ENCODE measurements at places on chromosomes 11 and 22. TPM values are rescaled to one million over a fixed set of nuclear protein-coding genes. Genes with fewer than 3 reads are reported as not detected.
A peak's percentile ranks its signal among the peaks of the same experiment; 100 is the strongest.

- no peaks in the 10 kb centered on the region for H3K36me3 ChIP-seq
- no peaks in the 10 kb centered on the region for H3K4me1 ChIP-seq
- no peak overlapping the region for H3K4me3 ChIP-seq
- no peak overlapping the region for H3K27ac ChIP-seq
Measured at GRCh38 chr11:125049164-125049792, 13.8 kb upstream of the SLC37A2 start.

- H3K27ac ChIP-seq: no peak overlapping the region
- peaks cover 70% of the 10 kb centered on the region for H3K36me3 ChIP-seq
- no peak for DNase-seq
- peaks cover 8% of the 10 kb centered on the region for H3K4me1 ChIP-seq
- H3K4me3 ChIP-seq: no peak overlapping the region
Measured at GRCh38 chr22:37137903-37138665, 11.6 kb downstream of the IL2RB start.

- H3K4me3 ChIP-seq: no peak overlapping the region
- H3K36me3 ChIP-seq: no peaks in the 10 kb centered on the region
- H3K4me1 ChIP-seq: no peaks in the 10 kb centered on the region
- H3K27me3 ChIP-seq: no peaks in the 10 kb centered on the region
- DNase-seq: no peak
Measured at GRCh38 chr11:36162006-36162882, 127.0 kb downstream of the COMMD9 start.

DNA sequence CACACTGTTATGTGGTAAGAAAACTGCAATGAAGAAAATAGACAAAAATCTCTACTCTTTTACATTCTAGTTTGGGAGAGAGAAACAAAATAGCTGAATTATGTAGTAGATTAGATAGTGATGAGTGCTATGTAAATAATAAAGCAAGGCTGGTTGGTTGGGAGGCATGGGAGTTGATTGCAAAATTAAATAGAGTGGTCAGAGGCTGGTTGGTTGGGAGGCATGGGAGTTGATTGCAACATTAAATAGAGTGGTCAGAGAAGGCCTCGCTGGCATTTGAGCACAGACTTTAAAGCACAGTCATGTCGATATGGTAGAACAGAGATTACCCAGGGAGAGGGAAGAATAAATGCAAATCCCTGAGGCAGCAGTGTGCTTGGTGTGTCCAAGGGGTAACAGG, 22.4 kb downstream of the SIK2 start:
- no peaks in the 10 kb centered on the region for H3K4me1 ChIP-seq
- no peak overlapping the region for H3K27ac ChIP-seq
- no peaks in the 10 kb centered on the region for H3K36me3 ChIP-seq
- no peaks in the 10 kb centered on the region for H3K27me3 ChIP-seq
- no peak for DNase-seq

- H3K27me3 ChIP-seq: no peaks in the 10 kb centered on the region
- H3K27ac ChIP-seq: no peak overlapping the region
- no peaks in the 10 kb centered on the region for H3K36me3 ChIP-seq
- no peaks in the 10 kb centered on the region for H3K4me1 ChIP-seq
Measured at GRCh38 chr22:32222991-32223390, 18.1 kb upstream of the RFPL2 start.

DNA sequence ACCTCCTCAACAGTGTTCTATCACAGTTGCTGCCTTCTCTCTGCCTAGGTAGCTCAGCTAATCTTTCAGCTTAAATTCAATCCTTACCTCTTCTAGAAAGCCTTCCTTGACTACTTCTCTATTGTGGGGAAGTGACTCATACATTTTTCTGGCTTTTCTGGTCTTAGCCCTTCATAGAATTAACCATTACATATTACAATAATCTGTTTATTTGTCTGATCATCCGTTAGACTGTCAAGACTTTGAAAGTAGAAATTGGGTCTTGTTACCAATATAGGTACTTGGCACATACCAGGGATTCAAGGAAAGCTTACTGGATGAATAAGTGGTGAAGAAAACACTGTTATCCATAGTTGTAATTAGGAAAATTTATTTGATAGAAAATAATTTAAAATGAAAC, 89.6 kb downstream of the FANCF start:
- no peak overlapping the region for H3K27ac ChIP-seq
- DNase-seq: no peak
- H3K4me3 ChIP-seq: no peak overlapping the region
- H3K27me3 ChIP-seq: no peaks in the 10 kb centered on the region
- no peaks in the 10 kb centered on the region for H3K4me1 ChIP-seq
- H3K36me3 ChIP-seq: no peaks in the 10 kb centered on the region

GRCh38 chr11:17207317-17208256, at the start of gene PIK3C2A:
TSS of gene PIK3C2A (minus strand) at chr11:17207986. CDS start at chr11:17169741, 38,245 bp downstream.
- no peaks in the 10 kb centered on the region for H3K27me3 ChIP-seq
- H3K27ac ChIP-seq: peak within 1 kb of the TSS; percentile 90
- no peaks in the 10 kb centered on the region for H3K36me3 ChIP-seq
- peaks cover 30% of the 10 kb centered on the region for H3K4me1 ChIP-seq
- peak within 1 kb of the TSS; percentile 96 for H3K4me3 ChIP-seq

- no peak for DNase-seq
- H3K4me1 ChIP-seq: no peaks in the 10 kb centered on the region
- peaks cover 26% of the 10 kb centered on the region for H3K36me3 ChIP-seq
- no peaks in the 10 kb centered on the region for H3K27me3 ChIP-seq
- no peak overlapping the region for H3K27ac ChIP-seq
- H3K4me3 ChIP-seq: no peak overlapping the region
Measured at GRCh38 chr11:74839446-74839845, 90.8 kb downstream of the RNF169 start.

GRCh38 chr11:125951731-125952130, 5.9 kb downstream of the VSIG10L2 start:
- no peaks in the 10 kb centered on the region for H3K36me3 ChIP-seq
- no peak overlapping the region for H3K4me3 ChIP-seq
- no peaks in the 10 kb centered on the region for H3K4me1 ChIP-seq
- DNase-seq: no peak

DNA sequence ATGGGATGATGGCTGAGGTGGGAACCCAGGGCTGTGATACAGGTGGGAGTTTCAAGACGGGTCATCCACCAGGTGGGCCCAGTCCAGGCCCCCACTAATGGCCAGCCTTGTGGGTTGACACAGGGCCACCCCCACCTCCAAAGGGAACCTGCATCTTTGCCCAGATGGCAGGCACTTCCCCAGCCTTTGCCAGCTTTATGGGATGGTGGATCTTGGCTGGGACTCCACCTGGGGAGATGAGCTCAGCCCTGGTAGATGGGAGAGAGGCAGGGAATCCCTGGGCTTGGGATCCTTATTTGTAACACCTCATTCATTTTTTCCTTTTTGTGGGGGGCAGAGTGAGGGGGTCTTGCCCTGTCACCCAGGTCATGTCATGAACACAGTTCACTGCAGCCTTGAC, 33.4 kb downstream of the CD82 start:
- no peaks in the 10 kb centered on the region for H3K36me3 ChIP-seq

DNA sequence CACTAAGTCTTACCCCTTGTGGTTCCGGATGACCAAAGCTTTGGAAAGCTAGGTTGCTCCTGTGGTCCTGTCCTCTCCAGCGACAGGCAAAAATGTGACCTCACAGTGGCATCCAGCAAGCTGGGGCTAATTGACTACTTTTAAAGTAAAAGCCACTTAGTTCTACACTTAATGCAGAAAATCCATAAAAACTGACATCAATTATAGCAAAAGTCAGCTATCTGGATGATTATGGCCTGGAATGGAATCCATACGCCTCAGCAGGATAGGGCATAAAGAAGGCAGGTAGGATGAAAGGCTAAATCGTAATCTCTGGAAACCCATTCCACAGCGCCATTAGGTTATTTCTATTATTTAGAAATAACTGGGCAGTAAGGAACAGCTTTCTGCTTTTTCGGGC, 91.9 kb downstream of the ARL14EP start:
- H3K36me3 ChIP-seq: no peaks in the 10 kb centered on the region
- H3K4me1 ChIP-seq: no peaks in the 10 kb centered on the region
- no peak overlapping the region for H3K27ac ChIP-seq

DNA sequence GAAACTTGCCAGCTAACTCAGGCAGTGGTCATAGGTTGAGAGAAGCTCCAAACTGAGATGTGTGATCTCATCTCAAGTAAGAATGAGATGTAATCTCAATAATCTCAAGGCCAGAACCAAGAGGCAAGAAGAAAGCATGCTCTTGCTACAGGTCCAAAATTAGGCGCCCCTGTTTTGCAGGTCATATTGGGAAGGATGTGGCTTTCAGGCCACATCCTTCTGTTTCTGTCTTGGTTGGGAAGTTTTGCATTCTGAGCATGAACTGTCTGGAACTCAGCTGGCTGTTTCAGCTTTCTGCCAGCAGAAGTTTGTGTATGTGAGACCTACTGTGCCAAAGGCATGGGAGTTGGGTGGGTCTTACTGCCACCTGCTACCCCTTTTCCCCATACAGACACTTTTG, 67.5 kb upstream of the MS4A8 start:
- no peaks in the 10 kb centered on the region for H3K4me1 ChIP-seq
- DNase-seq: no peak
- no peak overlapping the region for H3K4me3 ChIP-seq
- peaks cover 10% of the 10 kb centered on the region for H3K27me3 ChIP-seq
- no peaks in the 10 kb centered on the region for H3K36me3 ChIP-seq
- no peak overlapping the region for H3K27ac ChIP-seq

- no peaks in the 10 kb centered on the region for H3K27me3 ChIP-seq
- H3K4me1 ChIP-seq: no peaks in the 10 kb centered on the region
- no peak for DNase-seq
- H3K27ac ChIP-seq: no peak overlapping the region
Measured at GRCh38 chr22:33598821-33599220, 321.5 kb downstream of the LARGE1 start.

DNA sequence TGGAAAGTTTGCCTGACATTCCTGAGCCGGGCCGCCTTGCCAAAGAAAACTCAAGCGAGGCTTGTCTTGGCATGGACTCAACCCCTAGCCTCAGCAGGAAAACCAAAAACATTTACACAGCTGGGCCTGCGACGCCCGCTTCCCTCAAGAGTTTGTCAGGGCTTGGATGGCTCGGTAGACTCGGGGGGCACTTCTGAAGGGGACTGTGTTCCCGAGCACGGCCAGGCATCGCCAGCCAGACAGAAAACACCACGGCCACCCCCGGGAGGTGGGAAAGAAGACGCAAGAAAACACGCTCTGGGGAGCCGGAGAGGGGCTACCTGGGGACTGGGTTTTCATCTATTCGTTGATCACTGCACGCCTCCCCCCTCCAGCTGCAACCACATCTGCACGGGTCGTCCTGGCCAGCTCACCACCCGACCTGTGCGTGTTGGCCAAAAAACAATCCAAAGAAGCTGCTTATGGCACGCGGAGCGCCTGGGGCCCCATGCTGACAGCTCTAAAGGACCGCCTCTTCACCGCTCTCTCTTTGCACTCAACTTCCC, 380.7 kb downstream of the MN1 start:
- no peak overlapping the region for H3K4me3 ChIP-seq
- no peaks in the 10 kb centered on the region for H3K27me3 ChIP-seq
- H3K27ac ChIP-seq: no peak overlapping the region
- H3K36me3 ChIP-seq: no peaks in the 10 kb centered on the region
- no peak for DNase-seq
- H3K4me1 ChIP-seq: no peaks in the 10 kb centered on the region

DNA sequence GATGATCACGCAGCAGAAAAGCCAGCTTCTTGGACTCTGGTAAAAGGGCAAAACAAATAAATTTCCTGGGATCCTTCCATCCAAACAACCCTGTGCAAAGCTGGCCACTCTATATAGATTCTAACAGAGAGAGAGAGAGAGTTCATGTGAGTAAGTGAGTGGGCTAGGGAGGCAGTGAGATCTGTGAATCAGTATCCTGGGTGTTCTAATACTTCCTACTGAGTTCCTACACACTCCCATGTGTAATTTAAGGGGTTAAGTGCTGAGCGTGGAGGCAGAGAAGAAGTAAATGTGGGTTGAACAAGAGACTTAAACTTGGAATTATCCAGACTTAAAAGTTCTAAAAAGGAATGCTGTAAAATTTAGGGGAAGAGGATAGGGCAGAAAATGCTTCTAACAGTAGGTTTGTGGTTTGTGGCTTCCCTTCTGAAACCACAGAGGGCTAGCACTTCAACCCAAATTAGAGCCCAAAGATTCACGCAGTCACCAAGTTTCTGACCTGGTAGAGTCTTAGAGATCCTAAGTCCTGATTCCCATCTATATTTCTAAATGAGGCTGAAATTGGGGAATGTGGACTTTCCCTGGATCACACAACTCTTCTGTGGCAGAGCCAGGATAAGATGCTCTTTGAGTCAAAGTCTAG, 413.9 kb downstream of the TENM4 start:
- DNase-seq: no peak
- no peaks in the 10 kb centered on the region for H3K27me3 ChIP-seq
- no peaks in the 10 kb centered on the region for H3K4me1 ChIP-seq
- no peaks in the 10 kb centered on the region for H3K36me3 ChIP-seq

DNA sequence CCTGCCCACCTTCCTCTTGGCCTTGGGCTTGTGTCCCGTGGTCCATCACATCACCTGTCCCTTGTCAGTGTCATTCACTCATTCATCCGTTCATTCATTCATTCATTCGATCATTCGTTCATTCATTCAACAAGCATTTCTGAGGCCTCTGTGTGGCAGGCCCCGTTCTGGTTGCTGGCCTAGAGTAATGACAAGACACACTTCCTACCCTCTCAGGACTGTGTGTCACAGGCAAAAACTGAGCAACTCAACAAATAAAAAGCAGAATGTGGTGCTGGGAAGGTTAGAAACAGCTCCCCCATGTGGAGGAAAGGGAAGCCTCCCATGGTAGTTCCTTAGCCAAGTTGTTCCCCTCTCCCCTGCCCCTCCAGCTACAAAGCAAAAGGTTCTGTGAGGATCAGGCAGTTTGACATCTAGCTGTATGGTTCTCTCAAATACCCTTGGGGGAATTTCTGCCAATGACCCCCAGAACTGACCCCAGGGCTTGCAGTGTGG, 1.6 kb upstream of the OMP start:
- H3K27me3 ChIP-seq: no peaks in the 10 kb centered on the region
- H3K27ac ChIP-seq: no peak overlapping the region
- H3K4me1 ChIP-seq: no peaks in the 10 kb centered on the region

- DNase-seq: no peak
- H3K27me3 ChIP-seq: no peaks in the 10 kb centered on the region
- no peak overlapping the region for H3K27ac ChIP-seq
Measured at GRCh38 chr11:84751371-84751770, 875.8 kb downstream of the DLG2 start.

DNA sequence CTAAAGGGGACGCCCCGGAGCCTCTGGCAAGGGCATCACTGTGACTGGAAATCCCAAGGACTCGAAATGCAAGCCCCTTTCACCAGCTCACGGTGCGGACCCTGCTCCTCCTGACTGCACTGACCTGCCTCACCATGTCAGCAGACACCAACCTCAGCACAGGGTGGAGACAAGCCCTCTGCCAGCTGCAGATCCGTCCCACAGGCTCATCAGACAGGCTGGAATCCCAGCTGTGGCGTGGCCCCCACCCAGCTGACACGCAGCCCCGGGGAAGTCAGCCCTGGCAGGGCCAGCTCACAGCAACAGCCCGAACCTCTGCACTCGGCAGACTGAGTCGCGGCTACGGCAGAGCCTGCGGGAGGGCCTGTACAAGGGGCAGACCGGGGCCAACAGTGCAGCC, 36.8 kb downstream of the BRD1 start:
- H3K4me1 ChIP-seq: peaks cover 29% of the 10 kb centered on the region
- no peak overlapping the region for H3K4me3 ChIP-seq
- no peak overlapping the region for H3K27ac ChIP-seq
- DNase-seq: no peak
- H3K36me3 ChIP-seq: peaks cover 42% of the 10 kb centered on the region

GRAP2 gene
- 53.2 TPM for total RNA-seq

NELL1 gene
- total RNA-seq: not detected

AIP gene
- 171 TPM for total RNA-seq

SIPA1 gene
- total RNA-seq: 123 TPM

FOLR1 gene
- not detected for total RNA-seq

PNPLA3 gene
- total RNA-seq: not detected

THY1 gene
- total RNA-seq: 0.40 TPM

OR6A2 gene
- not detected for total RNA-seq

CDC42EP2 gene
- 0.62 TPM for total RNA-seq

BDNF gene
- not detected for total RNA-seq

OR2D3 gene
- total RNA-seq: not detected

All from CD8-positive, alpha-beta memory T cell (primary cell).